Right renal cortex interstitium (tissue), 3 donors: ENCODE measurements at places on chromosomes 13 and 19. TPM values are rescaled to one million over a fixed set of nuclear protein-coding genes. Genes with fewer than 3 reads are reported as not detected.

LSM14A gene
- 194 TPM for polyA plus RNA-seq

FXYD7 gene
- polyA plus RNA-seq = 1.0 TPM

OR7D2 gene
- not detected for polyA plus RNA-seq

KLK4 gene
- not detected for polyA plus RNA-seq

ATP4A gene
- not detected for polyA plus RNA-seq

DNA sequence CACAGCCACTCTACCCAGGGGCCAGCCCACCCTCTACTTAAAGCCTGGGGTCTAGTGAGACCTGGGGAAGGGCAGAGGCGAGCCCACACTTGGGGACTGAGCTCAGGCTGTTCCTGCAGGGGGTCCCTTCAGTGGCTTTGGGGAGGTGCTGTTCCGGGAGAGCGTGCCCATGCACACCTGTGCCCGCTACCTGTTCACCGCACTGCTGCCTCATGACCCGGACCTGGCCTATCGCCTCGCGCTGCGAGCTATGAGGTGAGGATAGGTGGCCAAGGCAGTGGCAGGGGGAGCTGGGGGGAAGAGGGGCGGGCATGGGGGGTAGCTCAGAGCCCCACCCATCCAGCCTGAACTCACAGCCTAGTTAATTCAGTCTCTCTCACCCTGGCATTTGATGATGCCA, 24.0 kb downstream of the ZSWIM4 start:
- no peak for DNase-seq

- no peak for DNase-seq
Measured at GRCh38 chr19:6887316-6887715, at the start of gene ADGRE1. Gene ADGRE1, plus strand, starts transcription at chr19:6887579. Its CDS starts 30 bp downstream, at chr19:6887609.

- DNase-seq = no peak
Measured at GRCh38 chr19:50482271-50482855, 5.7 kb upstream of the GARIN5A start.

DNA sequence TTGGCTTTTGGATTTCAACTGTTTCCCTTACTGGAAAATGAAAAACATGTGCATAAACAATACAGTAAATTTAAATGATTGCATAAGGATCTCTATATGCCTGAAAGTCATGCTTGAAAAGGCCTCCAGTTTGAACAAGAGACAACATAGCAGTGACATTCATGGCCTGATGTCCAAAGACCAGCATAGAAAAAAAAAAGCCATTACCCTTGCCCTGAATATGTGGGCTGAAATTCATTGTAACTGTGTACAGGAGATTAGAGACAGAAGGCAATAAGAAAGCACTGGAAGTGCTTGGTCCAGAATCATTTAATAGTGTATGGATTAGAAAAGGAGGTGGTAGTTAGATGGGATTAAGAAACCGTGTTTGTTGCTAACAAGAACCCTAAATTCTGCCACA, 15.4 kb downstream of the MIR17HG start:
- no peak for DNase-seq

- DNase-seq = no peak
Measured at GRCh38 chr13:99058527-99059495, 80.9 kb upstream of the DOCK9 start.

GRCh38 chr13:80584306-80584705, 243.4 kb upstream of the SPRY2 start:
- no peak for DNase-seq

- DNase-seq = no peak
Measured at GRCh38 chr19:48396016-48396823, 2.8 kb downstream of the GRIN2D start.

DNA sequence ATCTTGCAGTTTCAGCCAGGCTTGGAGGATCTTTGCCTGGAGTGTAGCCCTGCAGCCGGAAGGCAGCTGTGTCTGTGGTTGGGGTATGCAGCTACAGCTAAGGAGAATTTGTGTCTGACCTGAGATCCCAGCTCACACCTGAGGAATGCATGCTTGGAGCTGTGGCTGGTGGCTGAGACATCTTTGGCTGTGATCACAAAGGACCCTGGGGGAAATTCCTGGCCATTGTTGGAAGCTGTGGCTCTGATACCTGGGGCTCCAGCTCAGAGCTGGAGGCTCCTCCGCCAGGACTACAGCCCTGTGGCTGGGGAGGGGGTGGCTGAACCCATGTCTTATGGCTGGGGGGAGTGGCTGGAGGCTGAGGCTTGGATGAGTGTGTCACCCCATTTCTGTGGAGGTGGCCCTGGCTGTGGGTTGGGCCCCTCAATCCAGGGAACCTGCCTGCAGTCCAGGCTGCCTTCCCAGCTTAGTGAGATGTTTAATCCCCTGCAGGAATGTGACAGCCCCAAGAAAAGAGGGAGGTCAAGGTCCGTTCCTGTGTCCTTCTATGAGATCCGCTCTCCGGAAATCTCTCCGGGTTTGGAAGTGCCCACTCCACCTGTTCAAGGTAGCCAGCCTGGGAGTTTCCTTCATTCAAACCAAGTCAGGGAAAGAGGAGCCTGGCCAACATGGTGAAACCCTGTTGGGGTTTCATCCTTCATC, 27.6 kb downstream of the ARHGEF18 start:
- no peak for DNase-seq

DNA sequence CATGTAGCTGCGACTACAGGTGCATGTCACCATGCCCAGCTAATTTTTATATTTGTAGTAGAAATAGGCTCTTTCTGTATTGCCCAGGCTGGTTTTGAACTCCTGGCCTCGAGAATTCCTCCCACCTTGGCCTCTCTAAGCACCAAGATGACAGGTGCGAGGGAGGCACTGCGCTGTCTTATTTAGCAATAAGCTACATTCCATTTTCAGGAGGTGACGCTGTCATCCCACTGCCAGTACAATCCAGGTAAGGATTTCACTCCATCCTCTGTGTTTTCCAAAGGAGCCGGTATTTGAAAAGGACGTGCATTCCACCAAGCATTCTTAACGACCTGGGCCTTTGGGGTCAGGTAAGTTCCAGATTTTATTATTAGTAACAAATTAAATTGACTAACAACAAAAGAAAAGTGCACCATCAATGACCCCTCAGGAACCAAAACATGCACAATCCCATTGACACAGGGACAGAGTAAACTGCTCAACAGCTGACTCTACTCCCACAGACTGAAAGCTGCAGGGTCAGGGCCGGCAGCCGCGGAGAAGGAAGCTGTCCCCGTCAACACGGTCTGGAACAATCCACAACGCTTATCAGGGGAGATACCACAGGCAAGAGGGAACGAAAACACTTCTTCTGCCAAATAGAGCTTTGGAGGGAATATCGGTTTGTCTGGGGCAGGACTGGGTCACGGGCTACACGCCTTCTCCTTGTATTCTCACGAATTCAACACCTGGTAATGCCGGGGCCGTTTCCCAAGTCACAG, 82.8 kb downstream of the INSR start:
- DNase-seq = peak; percentile 57

DNA sequence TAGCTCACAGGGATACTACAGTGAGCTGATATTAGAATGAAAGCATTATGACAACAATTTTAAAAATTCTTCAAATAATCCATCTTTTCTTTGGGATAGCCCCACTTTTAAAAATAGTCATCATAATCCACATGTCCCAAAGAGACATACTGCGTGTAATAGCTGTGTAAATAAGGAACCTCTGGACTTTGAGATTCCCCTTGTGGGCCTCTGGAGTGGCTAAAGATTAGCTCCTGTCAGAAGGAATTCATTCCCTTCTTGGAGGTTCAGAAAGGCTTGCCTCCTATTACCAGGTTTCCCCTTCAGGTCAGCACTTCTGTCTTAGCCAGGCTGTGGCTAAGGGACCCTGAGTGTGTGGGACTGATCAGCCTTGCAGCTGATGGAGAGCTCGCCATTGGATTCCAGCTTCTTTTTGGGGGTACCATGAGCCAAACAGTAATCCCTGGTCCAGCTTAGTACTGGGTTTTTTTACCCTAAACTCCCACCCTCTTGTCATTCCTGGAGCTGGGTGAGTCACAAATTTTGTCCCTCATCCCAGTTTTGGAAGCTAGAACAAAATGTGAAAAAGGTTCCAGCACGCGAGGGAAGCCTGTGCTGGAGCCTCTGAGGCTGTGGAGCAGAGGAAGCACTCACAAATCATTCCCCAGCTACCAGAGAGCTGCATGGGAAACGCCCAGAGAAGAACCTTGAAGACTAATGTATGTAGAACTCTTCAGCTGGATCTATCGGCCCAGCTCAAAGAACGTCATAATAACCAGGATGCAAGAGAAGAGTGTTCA, 96.7 kb downstream of the RNASEH2B start:
- no peak for DNase-seq
